ENCODE measurements at places on chromosomes 6 and 20. TPM values are rescaled to one million over a fixed set of nuclear protein-coding genes. Genes with fewer than 3 reads are reported as not detected.

Gene BRD2
- 151 TPM for total RNA-seq

GRCh38 chr20:62737271-62737811 is 28.7 kb downstream of the NTSR1 start:
- peaks cover 20% of the 10 kb centered on the region for H3K4me1 ChIP-seq
- H3K27ac ChIP-seq: no peak overlapping the region
- no peak for DNase-seq
- no peak overlapping the region for H3K4me3 ChIP-seq

DNA sequence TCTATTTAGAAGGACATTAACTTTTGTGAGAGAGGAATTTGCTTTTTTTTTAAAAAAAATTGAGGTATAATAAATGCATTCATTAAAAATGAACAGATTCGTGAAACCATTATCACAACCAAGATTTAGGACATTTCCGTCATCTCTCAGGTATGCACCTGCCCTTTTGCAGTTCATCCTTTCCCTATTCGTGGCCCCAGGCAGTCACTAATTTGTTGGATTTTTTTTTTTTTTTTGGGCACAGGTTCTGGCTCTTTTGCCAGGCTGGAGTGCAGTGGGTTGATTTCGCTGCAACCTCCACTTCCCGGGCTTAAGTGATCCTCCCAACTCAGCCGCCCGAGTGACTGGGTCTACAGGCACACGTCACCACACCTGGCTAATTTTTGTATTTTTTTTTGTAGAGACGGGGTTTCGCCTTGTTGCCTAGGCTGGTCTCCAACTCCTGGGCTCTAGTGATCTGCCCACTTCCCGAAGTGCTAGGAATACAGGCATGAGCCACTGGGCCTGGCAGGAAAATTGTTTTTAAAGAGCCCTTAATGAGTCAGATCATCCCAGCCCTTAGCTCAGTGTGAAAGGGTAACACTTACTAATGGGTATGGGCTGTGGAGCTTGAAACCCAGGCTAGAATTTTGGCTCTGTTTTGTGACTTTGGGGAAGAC is 9.2 kb downstream of the PHF3 start:
- DNase-seq: no peak
- no peaks in the 10 kb centered on the region for H3K36me3 ChIP-seq
- no peaks in the 10 kb centered on the region for H3K27me3 ChIP-seq
- no peak overlapping the region for H3K4me3 ChIP-seq
- H3K4me1 ChIP-seq: peaks cover 28% of the 10 kb centered on the region

DNA sequence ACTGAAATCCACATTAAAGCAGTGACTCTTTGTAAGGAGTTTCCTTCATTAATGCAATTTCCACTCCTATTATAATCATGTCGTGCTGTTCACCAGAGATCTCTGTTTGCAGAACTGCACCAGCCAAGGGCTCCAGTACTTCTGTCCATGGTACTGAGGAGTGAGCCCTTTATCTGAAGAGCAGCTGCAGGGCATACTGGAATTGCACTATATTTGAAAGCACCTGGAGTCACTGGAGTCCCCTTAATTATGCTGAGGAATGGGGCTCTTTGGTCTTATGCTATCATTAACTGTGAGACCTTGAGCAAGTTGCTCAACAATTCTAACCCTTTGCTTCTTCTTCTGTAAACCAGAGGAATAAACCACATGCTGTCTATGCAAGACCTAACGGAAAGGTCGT is 61.7 kb upstream of the NUP153 start:
- no peak overlapping the region for H3K4me3 ChIP-seq
- H3K27ac ChIP-seq: no peak overlapping the region
- H3K4me1 ChIP-seq: no peaks in the 10 kb centered on the region
- H3K36me3 ChIP-seq: peaks cover 11% of the 10 kb centered on the region
- no peaks in the 10 kb centered on the region for H3K27me3 ChIP-seq

DNA sequence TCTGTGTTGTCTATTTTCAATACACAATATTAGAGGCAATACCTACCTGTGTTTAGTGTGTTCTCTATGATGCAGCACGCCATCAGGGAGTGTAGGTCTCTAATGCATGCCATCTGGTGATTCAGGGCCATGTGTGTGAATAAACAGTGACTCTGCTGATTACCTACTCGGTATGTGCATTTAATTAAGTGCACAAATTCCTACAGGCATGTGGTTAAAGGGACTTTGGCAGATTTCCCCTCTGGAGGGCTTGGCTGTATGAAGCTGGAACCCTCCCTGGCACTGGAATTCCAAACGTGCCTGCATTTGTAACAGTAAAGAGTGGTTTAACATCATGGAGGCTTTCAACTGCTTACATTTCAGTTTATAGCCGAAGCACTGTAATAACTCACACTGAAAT is 401.5 kb upstream of the SASH1 start:
- no peak for DNase-seq
- H3K36me3 ChIP-seq: no peaks in the 10 kb centered on the region
- H3K4me1 ChIP-seq: no peaks in the 10 kb centered on the region

DNA sequence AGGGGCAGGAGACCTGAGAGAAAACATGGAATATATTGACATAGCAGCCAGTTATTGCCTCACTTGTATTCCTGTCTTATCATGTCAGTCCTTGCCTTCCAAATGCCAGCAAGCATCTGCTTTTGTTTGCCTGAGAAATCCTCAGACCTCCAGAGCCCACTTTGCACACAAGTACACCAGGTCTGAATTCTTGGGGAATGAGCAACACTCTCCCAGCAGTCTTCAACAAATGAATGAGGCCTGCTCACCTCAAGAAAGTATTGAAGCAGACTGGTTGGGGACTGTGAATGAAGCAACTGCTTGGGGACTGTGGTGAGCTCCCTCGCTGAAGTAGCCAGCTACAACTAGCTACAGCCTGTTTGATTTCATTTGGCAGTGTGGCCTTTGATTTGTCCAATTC is 172.8 kb upstream of the SPTLC3 start:
- no peak overlapping the region for H3K27ac ChIP-seq
- H3K4me3 ChIP-seq: no peak overlapping the region
- no peaks in the 10 kb centered on the region for H3K4me1 ChIP-seq
- no peaks in the 10 kb centered on the region for H3K27me3 ChIP-seq
- DNase-seq: no peak

GRCh38 chr6:23620911-23621401 is 505.1 kb upstream of the NRSN1 start:
- no peaks in the 10 kb centered on the region for H3K4me1 ChIP-seq
- H3K36me3 ChIP-seq: no peaks in the 10 kb centered on the region
- H3K4me3 ChIP-seq: no peak overlapping the region
- H3K27ac ChIP-seq: no peak overlapping the region

- H3K36me3 ChIP-seq: no peaks in the 10 kb centered on the region
- H3K27me3 ChIP-seq: no peaks in the 10 kb centered on the region
- no peaks in the 10 kb centered on the region for H3K4me1 ChIP-seq
- no peak for DNase-seq
Measured at GRCh38 chr6:139109558-139109957, 25.3 kb upstream of the HECA start.
